ENCODE measurements at places on chromosomes 4 and X. TPM values are rescaled to one million over a fixed set of nuclear protein-coding genes. Genes with fewer than 3 reads are reported as not detected.

Gene CPEB2
- total RNA-seq = 7.9 TPM

Gene SOD3
- total RNA-seq = not detected

Gene CSAG1
- not detected for total RNA-seq

Gene ADH5
- total RNA-seq = 112 TPM

Gene ARHGAP4
- 1.4 TPM for total RNA-seq

Gene CFAP99
- total RNA-seq = 0.18 TPM

Gene ASB9
- 20.2 TPM for total RNA-seq

Gene MAGEA12
- total RNA-seq = 0.15 TPM

Gene C4orf50
- not detected for total RNA-seq

Gene NEIL3
- total RNA-seq = 8.4 TPM

Gene GLRA3
- total RNA-seq = 0.01 TPM

Gene MTHFD2L
- 8.2 TPM for total RNA-seq

Gene KIAA1210
- not detected for total RNA-seq

Gene SLC10A4
- total RNA-seq = 7.3 TPM
